Right hindlimb (tissue), 1 donor: ENCODE measurements at places on chromosomes 16 and 17.

DNA sequence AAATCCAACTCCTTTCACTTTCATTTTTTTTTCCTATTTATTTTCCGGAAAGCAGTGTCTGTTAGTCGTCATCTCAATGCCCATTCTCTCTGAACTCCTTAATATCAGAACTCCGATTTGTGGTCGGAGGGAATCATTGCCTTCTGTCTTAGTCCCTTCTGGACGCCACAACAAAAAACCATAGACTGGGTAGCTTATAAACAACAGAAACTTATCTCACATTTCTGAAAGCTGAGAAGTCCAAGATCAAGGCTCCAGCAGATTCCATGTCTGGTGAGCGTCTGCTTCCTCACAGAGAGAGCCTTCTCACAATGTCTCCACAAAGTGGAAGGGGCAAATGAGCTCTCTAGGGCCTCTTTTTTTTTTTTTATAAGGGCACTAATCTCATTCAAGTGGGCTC lies 296.6 kb upstream of the CDH11 start:
- DNase-seq, result no peak

GRCh38 chr17:46842835-46843234 lies 8.5 kb upstream of the WNT9B start:
- no peak for DNase-seq

DNA sequence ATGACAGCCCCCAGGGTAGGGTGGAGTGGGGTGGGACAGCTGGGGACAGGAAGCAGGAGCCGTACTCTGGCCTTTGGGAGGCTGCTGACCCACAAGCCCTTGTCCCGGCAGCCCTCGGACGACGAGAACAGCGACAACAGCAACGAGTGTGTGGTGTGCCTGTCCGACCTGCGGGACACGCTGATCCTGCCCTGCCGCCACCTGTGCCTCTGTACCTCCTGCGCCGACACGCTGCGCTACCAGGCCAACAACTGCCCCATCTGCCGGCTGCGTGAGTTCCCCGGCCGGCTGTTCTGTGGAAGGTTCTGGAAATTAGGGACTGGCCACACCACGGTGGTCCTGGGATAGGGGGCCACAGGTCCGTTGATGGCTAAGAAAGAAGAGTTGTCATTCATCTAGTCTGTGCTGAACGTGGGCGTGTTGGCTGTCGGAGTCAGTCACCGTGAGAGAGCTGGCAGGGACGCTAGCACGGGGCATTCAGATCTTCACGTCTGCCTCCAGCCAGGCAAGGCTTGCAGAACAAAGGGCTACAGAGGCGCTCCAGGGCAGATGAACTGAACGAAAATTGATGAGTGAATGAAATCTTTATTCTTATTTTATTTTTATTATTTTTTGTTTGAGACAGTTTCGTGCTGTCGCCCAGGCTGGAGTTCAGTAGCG lies 19.8 kb upstream of the NUDT16L1 start:
- DNase-seq, result no peak

- DNase-seq, result no peak
Observed at GRCh38 chr16:26189536-26189935, 497.8 kb downstream of the HS3ST4 start.

DNA sequence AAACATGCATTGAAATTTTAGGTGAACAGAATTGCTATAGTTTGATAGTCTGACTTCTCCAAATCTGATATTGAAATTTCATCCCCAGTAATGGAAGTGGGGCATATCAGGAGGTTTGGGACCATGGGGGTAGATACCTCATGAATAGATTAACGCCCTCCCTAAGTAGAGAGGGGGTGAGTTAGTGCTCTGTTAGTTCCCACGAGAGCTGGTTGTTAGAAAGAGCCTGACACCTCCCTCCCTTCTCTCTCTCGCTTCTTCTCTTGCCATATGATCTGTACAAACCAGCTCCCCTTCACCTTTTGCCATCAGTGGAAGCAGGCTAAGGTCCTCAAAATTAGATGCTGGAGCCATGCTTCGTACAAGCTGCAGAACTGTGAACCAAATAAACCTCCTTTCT lies 78.8 kb downstream of the BRIP1 start:
- no peak for DNase-seq

DNA sequence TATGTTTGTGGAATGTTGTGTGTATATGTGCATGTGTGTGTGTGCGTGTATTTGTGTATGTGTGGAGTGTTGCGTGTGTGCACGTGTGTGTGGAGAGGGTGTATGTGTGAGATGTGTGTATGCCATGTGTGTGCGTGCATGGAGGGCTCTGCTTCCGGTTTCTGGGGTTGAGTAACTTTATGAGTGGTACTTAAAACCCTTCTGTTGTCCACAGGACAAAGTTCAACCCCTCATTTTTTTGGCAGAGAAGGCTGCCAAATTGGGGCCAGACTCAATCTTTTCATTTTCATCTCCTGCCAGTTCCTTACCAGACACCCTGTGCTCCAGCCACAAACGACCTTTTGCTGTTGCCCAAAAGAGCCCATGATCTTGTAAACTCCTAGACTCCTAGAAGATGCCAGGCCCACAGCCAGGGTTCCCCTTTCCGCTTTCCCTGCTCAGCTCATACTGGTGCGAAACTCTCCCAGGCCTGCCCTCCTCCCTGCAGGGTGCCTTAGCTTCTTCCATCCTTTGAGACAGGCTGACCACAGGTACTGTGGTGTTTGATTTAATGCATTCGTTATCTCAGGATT lies 100.2 kb downstream of the CMIP start:
- DNase-seq, result no peak

DNA sequence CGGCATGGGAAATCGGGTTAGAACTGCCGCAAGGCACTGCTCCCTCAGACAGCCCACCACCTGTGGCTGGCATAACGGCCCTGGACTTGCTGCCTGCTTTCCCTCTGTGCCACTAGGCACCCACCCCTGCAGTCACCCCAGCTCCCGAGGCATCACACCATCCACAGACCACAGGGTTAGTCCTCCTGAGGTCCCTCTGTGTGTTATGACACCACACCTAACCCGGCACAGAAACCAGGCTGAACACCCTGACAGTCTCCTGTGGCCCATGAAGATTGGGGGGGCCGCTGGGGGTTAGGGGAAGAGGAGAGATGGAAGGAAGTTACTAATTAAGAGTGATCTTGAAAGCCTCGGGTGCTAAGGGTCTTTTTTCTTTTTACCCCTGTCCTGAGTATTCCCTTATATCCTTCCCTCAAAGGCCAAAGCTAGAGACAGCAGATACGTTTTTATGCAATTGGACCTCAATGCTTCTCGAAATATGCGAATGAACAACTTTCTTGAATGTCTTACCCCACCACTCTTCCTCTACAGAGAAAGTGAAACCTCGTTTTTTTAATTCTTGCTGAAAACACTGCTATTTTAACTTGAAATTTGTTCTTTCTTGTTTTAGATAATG lies 7.0 kb downstream of the CYTH1 start:
- DNase-seq, result no peak

DNA sequence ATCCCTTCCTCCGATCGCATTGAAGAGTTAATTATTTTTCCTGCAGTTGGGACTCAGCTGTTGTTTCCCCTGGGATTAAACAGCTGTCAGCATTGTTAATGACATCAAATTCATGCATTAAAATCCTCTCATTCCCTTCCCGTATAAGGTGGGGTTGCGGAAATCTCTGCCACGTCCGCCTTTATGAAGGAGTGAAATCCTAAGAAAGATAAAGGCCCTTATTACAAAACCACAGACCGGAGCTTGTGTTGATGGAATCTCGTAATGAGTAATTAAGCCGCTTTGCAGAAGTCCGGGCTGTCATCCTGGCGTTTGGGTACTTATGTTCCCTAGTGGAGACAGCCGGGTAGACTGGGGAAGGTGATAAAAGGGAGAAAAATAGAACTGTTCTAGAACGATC lies 627.6 kb downstream of the MAF start:
- DNase-seq, result peak; percentile 25

GRCh38 chr16:60815033-60815432 lies 1221.2 kb downstream of the CDH8 start:
- no peak for DNase-seq

GRCh38 chr16:67537636-67538591 lies 9.3 kb downstream of the RIPOR1 start:
- peak; percentile 81 for DNase-seq
